ENCODE measurements at places on chromosomes 2 and 18.

DNA sequence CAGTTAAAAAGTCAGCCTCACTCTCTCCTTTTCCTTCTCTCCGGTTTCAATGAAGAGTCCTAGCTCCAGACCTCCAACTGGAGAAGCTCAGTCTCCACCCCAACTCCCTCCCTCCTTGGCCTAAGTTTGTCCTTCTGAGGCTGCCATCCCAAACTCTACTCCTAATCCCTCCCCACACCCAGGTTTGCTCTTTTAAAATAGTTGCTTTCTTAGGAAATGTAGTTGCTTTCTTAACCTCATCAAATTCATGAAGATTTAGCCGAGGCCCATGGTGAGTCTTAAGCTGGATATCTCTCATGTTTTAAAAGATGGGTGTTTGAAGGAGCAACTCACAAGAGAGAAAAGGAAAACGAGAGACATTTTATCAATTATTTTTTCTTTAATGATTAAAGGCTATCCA lies 937 bp upstream of the LANCL1 start:
- peak; percentile 5 for DNase-seq

GRCh38 chr2:172513935-172514586 lies 41.8 kb upstream of the PDK1 start:
- DNase-seq: no peak

DNA sequence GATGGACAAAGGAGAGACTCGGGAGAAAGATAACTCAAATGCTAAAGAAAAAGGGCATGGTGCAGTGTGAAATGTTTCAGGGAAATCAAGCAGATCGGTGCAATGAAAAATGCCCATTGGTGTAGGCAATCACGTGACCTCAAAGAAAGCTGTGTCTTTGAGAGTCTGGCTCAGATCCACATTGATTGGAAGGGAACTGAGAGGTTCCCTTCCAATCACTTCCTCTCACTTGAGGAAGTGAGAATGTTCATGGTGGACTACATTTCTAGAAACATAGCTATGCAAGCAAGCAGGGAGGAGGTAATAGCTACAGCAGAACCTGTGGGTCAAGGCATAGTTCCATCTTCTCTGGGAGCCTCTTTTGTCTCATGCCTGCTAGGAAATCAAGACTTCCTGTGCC lies 187.4 kb downstream of the LPIN1 start:
- DNase-seq: no peak

DNA sequence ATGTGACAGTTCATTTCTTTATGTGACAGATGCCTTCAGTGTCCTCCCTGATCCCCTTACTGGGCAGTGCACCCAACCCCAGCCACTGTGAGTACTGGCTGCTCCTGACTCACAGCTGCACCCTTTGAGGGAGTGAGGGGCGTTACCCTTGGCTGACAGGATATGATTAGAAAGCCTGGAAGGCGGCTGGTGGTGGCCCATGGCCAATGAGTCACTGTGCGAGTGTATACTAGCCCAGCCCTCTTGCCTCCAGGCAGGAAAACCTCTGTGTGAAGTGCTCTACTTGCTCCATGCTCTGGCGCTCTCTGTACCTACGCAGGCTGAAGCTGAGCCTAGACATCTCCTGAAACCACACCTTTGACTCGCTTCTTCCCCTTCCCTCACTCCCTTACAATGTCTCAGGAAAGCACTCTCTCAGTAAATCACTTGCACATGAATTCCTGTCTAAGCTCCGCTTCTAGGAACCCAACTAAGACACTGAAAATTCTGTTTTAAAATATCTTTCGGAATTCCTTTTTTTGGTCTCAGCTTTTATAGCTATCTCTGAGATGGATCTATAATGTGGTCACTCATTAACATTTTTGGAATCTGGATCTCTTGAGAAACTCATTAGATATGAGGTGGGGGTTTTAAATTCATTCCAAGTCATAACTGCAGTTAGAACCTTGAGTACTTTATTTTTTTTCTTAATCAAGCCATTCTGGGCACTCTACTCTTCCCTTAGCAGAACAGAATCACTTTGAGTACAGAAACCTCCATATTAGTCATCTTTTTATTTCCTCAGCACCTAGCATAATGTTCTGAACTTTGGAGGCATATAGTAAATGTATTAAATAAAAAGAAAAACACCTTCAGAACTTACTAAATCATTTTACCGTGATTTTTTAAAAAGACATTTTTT lies 25.3 kb upstream of the STAM2 start:
- peak; percentile 16 for DNase-seq

GRCh38 chr2:199861132-199861774 lies 10.3 kb upstream of the FTCDNL1 start:
- DNase-seq: no peak

- no peak for DNase-seq
These were observed 19.9 kb upstream of the UGT1A8 start for GRCh38 chr2:233597522-233597921.

- no peak for DNase-seq
These were observed 174.2 kb upstream of the OSR1 start for GRCh38 chr2:19532547-19533196.

- no peak for DNase-seq
These were observed 127.1 kb downstream of the GALR1 start for GRCh38 chr18:77376733-77377094.
